Calu3 (cell line): ENCODE measurements at places on chromosomes 6 and 20. TPM values are rescaled to one million over a fixed set of nuclear protein-coding genes. Genes with fewer than 3 reads are reported as not detected.

The OSBPL2 gene
- total RNA-seq = 115 and 129 TPM in 2 replicates

The CCN2 gene
- 159 and 373 TPM in 2 replicates for total RNA-seq

The DDRGK1 gene
- 30.9 and 36.3 TPM in 2 replicates for total RNA-seq

The SIM1 gene
- not detected in 2 replicates for total RNA-seq

The SSTR4 gene
- not detected in 2 replicates for total RNA-seq

The IFNGR1 gene
- total RNA-seq = 22.6 and 26.4 TPM in 2 replicates

The UST gene
- 2.4 TPM in 2 replicates for total RNA-seq

The BNIP5 gene
- total RNA-seq = 0.88 and 0.94 TPM in 2 replicates

The LZTS3 gene
- total RNA-seq = 10.4 and 11.4 TPM in 2 replicates

The DZANK1 gene
- total RNA-seq = 0.86 and 1.0 TPM in 2 replicates

The SAYSD1 gene
- 23.2 and 23.7 TPM in 2 replicates for total RNA-seq

The OR2J3 gene
- not detected in 2 replicates for total RNA-seq

The CMTR1 gene
- 50.3 and 62.5 TPM in 2 replicates for total RNA-seq

The BPIFB4 gene
- not detected in 2 replicates for total RNA-seq

The PROKR2 gene
- total RNA-seq = not detected in 2 replicates

The SPTLC3 gene
- 7.5 and 11.1 TPM in 2 replicates for total RNA-seq

The CDH4 gene
- total RNA-seq = not detected in 2 replicates

DNA sequence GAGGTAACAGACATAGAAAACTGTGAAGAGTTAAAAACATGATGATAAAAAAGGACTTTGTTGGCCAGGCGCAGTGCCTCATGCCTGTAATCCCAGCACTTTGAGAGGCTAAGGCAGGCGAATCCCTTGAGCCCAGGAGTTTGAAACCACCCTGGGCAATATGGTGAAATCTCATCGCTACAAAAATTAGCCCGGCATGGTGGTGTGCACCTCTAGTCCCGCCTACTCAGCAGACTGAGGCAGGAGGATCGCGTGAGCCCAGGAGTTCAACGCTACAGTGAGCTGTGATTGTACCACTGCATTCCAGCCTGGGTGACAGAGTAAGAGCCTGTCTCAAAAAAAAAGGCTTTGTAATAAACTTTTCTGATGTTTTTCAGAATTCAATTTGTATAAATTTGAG lies 60.1 kb downstream of the GFOD1 start:
- H3K36me3 ChIP-seq = no peaks in the 10 kb centered on the region
- no peak for DNase-seq
- no peak overlapping the region for H3K4me3 ChIP-seq
- H3K27ac ChIP-seq = no peak overlapping the region
- no peaks in the 10 kb centered on the region for H3K27me3 ChIP-seq

- H3K27ac ChIP-seq = no peak overlapping the region
- H3K4me3 ChIP-seq = no peak overlapping the region
- DNase-seq = no peak
- no peaks in the 10 kb centered on the region for H3K27me3 ChIP-seq
- H3K4me1 ChIP-seq = no peaks in the 10 kb centered on the region
Observed at GRCh38 chr20:62198496-62198895, 15.7 kb downstream of the MTG2 start.

- no peaks in the 10 kb centered on the region for H3K4me1 ChIP-seq
- H3K36me3 ChIP-seq = no peaks in the 10 kb centered on the region
- H3K4me3 ChIP-seq = no peak overlapping the region
- H3K27me3 ChIP-seq = no peaks in the 10 kb centered on the region
Observed at GRCh38 chr6:29071831-29072723, 15.0 kb downstream of the OR2B3 start.

DNA sequence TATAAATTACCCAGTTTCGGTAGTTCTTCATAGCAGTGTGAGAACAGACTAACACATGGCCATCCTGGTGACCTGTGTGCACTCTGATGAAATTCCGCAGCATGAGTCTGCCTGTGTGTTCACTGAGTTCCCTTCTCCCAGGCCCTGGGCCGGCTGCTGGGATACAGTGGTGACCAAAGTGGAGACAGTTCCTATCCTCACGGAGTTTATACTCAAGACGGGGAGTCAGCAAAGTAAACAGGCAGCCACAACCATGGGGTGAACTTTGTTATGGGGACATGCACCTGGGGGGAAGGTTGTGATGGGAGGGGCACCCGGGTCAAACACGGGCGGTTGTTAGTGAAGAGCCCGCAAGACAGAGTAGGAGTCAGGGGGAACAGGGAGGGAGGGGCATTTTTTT lies 202.0 kb downstream of the CDH4 start:
- H3K36me3 ChIP-seq = no peaks in the 10 kb centered on the region
- DNase-seq = no peak
- no peaks in the 10 kb centered on the region for H3K4me1 ChIP-seq
- H3K27ac ChIP-seq = no peak overlapping the region
- H3K4me3 ChIP-seq = no peak overlapping the region

GRCh38 chr20:10551732-10552724 lies 116.9 kb downstream of the SLX4IP start:
- H3K27ac ChIP-seq = no peak overlapping the region
- no peaks in the 10 kb centered on the region for H3K27me3 ChIP-seq
- DNase-seq = no peak
- H3K36me3 ChIP-seq = no peaks in the 10 kb centered on the region
- H3K4me1 ChIP-seq = peaks cover 57% of the 10 kb centered on the region

- no peaks in the 10 kb centered on the region for H3K36me3 ChIP-seq
- no peak overlapping the region for H3K4me3 ChIP-seq
- H3K27ac ChIP-seq = no peak overlapping the region
- no peak for DNase-seq
- no peaks in the 10 kb centered on the region for H3K4me1 ChIP-seq
Observed at GRCh38 chr6:127634178-127634577, 57.2 kb downstream of the C6orf58 start.

DNA sequence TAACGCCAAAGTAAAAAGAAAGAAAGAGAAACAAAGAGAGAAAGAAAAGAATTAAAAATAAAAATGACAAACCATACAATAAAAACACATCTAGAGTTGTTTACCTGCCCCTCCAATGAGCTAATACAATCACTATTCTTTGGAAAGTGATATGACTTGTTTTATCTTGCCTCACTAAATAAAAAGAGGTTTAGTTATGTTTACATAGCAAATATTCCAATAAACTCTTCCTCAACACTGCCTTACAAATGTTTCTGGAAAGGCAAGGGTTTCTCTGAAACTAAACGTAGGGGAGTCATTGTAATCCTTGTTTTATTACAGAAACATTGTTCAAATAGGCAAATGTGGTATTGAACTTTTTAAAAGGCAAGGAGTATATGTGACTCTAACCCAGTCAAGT lies 396.2 kb downstream of the EPM2A start:
- no peaks in the 10 kb centered on the region for H3K36me3 ChIP-seq
- no peaks in the 10 kb centered on the region for H3K4me1 ChIP-seq

DNA sequence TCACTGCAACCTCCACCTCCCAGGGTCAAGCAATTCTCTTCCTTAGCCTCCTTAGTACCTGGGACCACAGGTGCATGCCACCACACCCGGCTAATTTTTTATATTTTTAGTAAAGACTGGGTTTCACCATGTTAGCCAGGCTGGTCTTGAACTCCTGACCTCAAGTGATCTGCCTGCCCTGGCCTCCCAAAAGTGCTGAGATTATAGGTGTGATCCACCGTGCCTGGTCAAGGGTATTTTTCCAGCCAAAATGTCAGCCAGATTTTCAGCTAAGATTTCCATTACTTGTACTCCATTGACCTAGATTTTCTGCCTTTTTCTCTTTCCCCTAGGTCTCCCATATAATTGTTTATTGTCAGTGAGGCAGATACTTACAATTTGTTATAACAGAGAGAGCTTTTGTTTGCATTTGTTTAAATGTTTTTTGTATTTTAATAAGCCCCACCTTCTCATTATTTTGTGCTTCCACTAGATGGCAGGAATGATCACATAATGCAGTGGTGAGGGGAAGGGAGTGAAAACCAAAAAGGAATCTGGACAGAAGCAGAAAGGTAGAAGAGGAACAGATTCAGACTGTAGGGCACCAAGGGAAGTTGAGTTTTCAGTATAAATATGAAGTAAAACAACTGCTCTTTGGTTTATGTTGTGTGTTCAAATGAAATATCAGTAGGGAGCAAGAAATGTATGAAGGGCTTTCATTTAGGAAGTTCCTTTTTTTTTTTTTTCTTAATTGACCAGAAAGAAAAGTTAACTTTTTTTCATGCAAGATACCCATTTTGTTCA lies 29.7 kb downstream of the RPF2 start:
- H3K4me1 ChIP-seq = peaks cover 9% of the 10 kb centered on the region
- peak; percentile 8 for DNase-seq
- H3K27me3 ChIP-seq = no peaks in the 10 kb centered on the region
- H3K36me3 ChIP-seq = peaks cover 60% of the 10 kb centered on the region
- H3K27ac ChIP-seq = no peak overlapping the region

DNA sequence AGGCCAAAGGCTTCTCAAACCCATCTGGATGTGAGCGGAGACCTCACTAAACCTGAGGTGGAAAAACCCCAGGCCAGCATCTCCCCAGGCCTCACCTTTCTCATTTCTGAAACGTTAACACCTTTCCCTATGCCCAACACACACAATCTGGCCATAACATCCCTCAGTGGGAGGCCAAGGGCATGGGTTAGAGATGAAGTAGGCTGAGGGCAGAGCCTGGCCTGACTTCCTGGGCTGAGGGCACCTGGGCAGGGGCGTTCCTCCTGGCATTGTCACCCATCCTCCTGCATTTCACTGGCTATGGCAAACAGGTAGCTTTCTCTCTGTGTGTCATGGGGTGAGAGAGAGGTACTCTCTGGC lies 8.4 kb downstream of the MOCS1 start:
- peaks cover 10% of the 10 kb centered on the region for H3K4me1 ChIP-seq
- H3K36me3 ChIP-seq = peaks cover 21% of the 10 kb centered on the region
- H3K27me3 ChIP-seq = no peaks in the 10 kb centered on the region
- H3K4me3 ChIP-seq = no peak overlapping the region

DNA sequence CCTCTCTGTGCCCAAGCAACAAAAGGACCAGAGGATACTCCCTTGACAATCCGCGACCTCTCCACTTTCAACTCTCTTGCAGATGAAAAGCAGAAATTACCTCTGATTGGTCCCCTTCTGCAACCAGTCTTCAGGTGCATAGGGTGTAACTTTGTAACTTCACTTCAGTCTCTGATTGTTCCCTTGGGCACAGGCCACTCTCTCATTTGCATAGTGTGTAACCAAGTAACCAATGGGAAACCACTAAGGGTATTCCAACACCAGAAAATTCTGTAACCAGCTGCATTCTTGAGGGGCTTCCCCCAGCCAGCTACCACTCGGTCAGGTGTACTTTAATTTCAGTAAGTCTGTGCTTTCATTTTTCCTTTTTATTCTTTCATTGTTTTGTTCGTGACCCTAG lies 4.4 kb upstream of the RAET1L start:
- H3K4me1 ChIP-seq = peaks cover 8% of the 10 kb centered on the region
- no peak overlapping the region for H3K4me3 ChIP-seq
- H3K27me3 ChIP-seq = peaks cover 70% of the 10 kb centered on the region
- H3K27ac ChIP-seq = no peak overlapping the region

DNA sequence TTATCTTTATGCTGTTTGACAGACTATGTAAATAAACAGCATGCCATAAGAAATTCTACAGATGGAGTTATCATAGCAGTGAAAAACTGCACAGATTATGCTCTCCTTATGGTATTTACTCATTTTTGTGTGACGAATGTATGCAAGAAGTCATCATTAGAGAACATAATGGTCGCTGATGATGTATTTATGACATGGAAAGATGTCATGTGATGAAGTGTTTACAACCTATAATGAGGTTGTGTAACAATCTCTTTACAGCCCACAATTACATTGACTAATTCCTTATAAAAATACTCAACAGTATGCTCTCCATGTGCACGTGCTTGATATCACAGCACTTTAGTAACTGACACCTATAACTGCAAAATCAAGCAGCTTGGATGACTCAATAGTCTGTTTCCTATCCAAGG lies 192.4 kb downstream of the BMP2 start:
- H3K4me3 ChIP-seq = no peak overlapping the region
- no peak overlapping the region for H3K27ac ChIP-seq
- H3K27me3 ChIP-seq = no peaks in the 10 kb centered on the region

DNA sequence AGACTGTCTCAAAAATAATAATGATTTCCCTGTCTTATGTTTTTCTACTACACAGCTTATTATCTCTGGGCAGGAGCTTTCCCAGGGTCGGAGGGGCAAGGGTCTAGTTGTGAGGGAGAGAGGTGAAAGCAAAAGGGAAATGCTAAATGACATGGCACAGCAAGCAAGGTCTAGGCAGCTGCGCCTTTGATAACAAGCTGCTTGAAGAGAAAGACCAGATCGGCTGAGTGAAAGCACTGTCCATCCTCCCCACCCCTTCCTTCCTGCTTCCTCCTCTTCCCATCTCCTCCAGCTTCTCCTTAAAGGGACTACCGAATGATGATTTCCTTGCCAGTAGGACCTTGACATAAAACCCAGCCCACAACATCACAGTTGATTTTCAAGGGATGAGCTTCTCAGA lies 158.1 kb upstream of the AKAP12 start:
- no peaks in the 10 kb centered on the region for H3K27me3 ChIP-seq
- no peak for DNase-seq
- peaks cover 7% of the 10 kb centered on the region for H3K4me1 ChIP-seq
- peaks cover 4% of the 10 kb centered on the region for H3K36me3 ChIP-seq

- no peaks in the 10 kb centered on the region for H3K4me1 ChIP-seq
- no peaks in the 10 kb centered on the region for H3K27me3 ChIP-seq
- H3K4me3 ChIP-seq = no peak overlapping the region
Observed at GRCh38 chr6:121319112-121319553, 15.1 kb downstream of the TBC1D32 start.

DNA sequence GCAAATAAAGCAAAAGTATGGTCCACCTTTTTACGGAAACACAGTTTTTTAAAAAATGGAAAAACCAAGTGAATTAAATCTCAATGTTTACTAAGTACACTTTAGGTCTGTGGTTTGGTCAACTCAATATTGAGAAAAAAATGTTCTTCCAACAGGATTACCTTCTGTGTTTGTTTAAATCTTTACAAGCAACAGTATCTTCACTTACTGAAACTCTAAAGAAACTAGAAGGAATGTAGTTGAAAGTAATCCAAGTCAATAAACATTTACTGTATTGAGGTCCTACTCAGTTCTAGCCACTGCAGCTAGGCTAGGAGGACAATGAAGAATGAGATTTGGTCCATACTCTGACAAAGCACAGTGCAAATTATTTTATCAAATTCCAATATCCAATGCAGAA lies 80.1 kb downstream of the ASCC3 start:
- no peaks in the 10 kb centered on the region for H3K36me3 ChIP-seq
- DNase-seq = no peak
- no peak overlapping the region for H3K27ac ChIP-seq
- H3K4me3 ChIP-seq = no peak overlapping the region

DNA sequence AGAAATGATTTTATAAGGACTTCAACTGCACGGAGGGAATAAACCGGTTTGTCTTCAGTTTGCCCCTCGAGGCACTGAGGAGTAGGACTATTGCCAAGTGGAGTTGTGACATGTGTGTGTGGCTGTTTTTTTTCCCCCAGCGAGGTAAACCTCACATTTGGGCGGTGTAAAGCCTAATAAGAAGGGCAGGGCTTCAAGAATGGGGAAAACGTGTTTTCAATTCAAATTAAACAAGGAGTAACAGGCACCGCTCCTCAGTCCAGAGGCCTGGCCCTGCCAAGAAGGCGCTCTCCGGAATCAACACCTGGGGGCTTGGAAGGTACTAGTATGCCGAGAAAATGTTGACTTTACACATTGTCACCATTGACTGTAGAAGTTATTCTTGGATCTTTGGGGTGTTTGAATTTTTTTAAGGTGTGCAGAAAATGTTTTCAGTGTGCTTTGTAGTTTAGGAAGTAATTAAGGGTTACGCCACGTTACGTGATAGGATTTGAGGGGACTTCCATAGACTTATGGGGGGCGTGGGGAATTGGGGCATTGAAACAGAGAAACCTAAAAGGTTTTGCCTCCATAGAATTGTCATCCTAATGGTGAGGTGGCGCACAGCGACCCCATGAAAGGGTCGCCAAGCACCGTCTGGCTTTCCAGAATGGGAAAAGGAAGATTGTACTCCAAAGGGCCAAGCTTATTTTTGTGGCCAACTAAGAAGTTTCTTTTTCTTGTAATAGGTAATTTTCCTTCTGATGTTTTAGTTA lies 791 bp downstream of the ADGRG6 start:
- peaks cover 22% of the 10 kb centered on the region for H3K4me1 ChIP-seq
- peaks cover 38% of the 10 kb centered on the region for H3K36me3 ChIP-seq
- peak overlapping the region; percentile 94 for H3K4me3 ChIP-seq
- DNase-seq = peak; percentile 53
- H3K27me3 ChIP-seq = no peaks in the 10 kb centered on the region
